ENCODE measurements at places on chromosomes 11 and 22. TPM values are rescaled to one million over a fixed set of nuclear protein-coding genes. Genes with fewer than 3 reads are reported as not detected.

The FAM89B gene
- polyA plus RNA-seq = 112 TPM

The CHCHD10 gene
- polyA plus RNA-seq = 861 TPM

The RBMXL2 gene
- polyA plus RNA-seq = not detected

The OSM gene
- polyA plus RNA-seq = 0.08 TPM

The COMT gene
- 117 TPM for polyA plus RNA-seq

The PGA5 gene
- 0.44 TPM for polyA plus RNA-seq

The MTFP1 gene
- polyA plus RNA-seq = 71.3 TPM

The GGTLC2 gene
- not detected for polyA plus RNA-seq

The TMEM191C gene
- polyA plus RNA-seq = 0.01 TPM

The TMEM86A gene
- 2.6 TPM for polyA plus RNA-seq

The CARNS1 gene
- polyA plus RNA-seq = 2.1 TPM

The KCNJ1 gene
- not detected for polyA plus RNA-seq

The P2RX6 gene
- polyA plus RNA-seq = 26.2 TPM

Measured in psoas muscle (tissue), 8 donors.